ENCODE measurements at places on chromosomes 11 and 22.

GRCh38 chr11:106159836-106160235, 82.4 kb downstream of the AASDHPPT start:
- DNase-seq, result peak; percentile 6

GRCh38 chr11:71451596-71452198, 1.3 kb upstream of the NADSYN1 start:
- DNase-seq, result peak; percentile 30

DNA sequence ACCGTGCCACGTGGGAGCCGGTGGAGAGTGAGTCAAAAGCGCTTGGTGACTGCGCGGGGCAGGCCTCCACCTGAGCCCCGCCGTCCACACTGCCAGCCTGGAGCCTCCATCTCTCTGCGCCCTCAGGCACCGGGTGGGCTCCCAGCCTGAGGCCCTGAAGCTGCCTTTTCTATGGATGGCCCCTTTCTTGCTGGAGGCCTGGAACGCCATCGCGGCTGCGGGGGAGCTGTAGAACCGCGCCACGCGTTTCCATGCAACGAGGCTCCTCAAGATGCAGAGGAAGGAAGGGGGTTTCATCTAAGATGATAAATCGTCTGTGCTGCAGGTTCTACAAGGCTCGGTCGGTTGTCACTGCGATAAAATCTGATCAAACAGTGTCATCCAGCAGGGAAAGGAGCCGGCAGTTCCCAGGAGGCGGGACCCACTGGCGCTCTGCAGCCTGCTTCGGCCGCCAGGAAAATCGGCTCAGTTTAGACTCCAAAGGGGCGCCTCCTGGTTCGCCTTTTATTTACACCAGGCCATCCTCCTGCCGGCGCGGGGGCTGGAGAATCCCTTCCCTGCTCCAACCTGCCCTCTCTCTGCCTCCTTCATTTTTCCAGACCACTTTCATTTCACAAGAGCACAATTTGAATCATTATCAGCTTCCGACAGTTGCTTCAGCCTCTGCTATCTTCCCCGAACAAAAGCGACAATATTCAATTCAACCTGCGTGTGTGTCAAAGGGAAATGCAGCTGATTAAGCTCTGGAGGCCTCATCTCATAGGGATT, 624.4 kb downstream of the BRD1 start:
- DNase-seq, result no peak

DNA sequence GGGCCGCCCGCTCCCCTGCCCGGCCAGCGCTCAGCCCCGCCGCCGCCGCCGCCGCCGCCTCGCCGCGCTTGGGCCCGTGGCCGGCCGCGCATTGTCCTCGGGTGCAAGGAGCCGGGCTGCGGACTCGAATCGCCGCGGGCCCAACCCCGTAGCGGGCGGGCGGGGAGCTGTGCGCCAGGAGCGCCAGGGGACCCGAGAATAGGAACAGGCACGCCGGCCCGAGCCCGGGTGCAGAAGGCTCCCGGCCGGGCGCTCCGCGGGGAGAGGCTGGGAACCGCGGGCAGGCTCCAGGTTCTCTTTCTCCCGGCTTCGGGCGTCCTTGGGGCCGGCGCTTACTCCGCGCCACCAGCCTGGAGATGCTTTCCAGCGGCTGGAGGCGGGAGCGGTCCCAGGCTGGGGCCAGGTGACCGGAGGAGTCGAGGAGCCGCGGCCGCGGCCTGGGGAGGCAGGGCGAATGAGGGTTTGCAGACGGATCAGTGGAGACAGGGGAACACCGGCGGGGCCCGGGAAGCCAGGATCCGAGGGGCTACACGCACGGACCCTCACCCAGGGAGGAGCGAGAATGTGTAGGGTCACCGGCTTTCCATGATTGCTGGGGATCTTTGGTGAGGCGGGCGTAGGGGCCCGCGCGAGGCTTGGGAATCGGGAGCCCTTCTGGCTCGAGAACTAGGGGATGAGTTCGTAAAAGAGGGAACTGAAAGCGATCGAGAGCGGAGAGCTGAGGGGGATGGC, 726 bp downstream of the PKNOX2 start:
- DNase-seq, result no peak

DNA sequence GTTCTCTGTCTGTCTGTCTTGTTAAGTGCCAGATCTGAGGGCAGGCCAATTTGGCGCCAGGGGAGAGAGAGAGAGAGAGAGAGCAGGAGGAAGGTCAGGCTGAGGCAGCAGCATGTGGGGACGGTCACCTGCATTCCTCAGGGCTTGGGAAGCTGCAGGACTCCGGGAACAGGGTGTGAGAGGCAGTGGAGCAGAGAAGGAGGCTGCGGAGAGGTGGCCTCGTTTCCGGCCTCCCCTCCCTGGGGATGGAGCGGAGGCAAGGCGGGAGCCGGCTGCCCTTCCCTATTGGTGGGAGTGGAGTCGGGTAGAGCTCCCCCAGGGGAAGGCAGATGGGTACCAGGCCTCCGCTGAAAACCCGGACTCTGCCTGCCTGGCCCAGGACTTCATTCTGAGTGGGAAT, 9.7 kb downstream of the CLMP start:
- DNase-seq, result no peak

DNA sequence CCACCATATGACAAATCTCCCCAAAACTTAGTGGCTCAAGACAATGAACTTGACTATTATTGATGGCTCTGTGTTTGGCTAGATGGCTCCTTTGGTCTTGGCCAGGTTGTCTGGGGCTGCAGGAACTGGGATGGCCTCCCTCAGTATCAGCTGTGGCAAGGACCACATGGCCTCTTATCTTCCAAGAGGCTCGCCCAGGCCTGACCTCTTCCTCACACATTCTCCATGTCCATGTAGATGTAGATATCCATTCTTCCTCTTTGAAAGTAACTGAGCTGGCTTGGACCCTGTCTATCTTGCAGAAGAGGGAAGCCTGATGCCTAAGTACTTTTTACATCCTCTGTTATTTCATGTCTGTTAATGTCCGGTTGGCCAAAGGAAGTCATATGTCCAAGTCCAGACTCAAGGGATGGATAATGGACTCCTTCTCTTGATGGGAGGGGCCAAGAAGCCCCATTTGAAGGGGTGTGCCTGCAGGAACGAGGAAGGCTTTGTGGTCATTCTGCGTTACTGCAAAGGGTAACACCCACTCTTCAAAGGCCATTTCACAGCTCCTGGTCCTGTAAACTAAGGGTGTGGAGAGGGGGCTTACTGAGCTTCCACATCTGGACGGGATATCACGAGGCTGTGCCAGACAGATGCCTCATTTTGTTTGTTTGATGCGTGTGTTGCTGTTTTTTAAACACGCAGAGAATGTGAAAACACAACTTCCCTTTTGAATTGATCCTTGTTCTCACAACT, 87.1 kb downstream of the GRIK4 start:
- no peak for DNase-seq

DNA sequence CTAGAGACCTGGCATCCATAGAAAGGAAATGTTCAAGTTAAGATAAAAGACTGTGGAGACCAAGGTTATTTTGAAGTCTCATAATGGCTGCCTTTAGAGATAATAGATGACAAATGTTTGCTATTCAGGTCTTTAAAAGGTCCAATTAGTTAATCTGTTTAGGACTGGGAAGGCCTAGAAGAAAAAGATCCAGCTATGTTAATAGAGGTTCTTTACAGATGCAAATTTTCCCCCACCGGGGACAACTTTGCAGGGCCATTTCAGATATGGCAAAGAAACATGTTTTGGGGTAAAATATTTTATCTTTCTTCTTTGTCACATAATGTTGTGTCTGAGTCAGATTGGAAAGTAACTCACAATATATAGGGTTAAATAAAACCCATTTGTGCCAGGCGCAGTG, 3.1 kb upstream of the APOBEC3G start:
- DNase-seq, result no peak

- DNase-seq, result peak; percentile 57
These were observed 2.3 kb downstream of the SMTN start for GRCh38 chr22:31083377-31083768.

GRCh38 chr22:49724893-49725489, 102.7 kb downstream of the BRD1 start:
- peak; percentile 2 for DNase-seq

DNA sequence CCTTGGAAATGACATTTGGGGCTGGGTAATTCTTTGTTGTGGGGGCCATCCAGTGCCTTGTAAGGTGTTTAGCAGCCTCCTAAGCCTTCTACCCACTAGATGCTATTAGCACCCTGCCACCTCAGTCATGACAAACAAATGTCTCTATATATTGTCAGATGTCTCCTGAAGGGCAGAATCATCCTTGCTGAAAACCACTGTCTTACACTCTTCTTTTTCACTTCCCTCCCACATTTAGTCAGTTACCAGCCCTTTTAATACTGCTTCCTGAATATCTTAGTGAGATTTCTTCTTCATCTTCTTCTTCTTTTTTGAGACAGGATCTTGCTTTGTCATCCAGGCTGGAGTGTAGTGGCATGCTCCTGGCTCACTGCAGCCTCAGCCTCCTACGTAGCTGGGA, 33.1 kb downstream of the TNRC6B start:
- no peak for DNase-seq

GRCh38 chr11:567011-567628, 6.3 kb downstream of the RASSF7 start:
- no peak for DNase-seq

- DNase-seq, result no peak
These were observed 30.6 kb downstream of the MCHR1 start for GRCh38 chr22:40709752-40710413.

DNA sequence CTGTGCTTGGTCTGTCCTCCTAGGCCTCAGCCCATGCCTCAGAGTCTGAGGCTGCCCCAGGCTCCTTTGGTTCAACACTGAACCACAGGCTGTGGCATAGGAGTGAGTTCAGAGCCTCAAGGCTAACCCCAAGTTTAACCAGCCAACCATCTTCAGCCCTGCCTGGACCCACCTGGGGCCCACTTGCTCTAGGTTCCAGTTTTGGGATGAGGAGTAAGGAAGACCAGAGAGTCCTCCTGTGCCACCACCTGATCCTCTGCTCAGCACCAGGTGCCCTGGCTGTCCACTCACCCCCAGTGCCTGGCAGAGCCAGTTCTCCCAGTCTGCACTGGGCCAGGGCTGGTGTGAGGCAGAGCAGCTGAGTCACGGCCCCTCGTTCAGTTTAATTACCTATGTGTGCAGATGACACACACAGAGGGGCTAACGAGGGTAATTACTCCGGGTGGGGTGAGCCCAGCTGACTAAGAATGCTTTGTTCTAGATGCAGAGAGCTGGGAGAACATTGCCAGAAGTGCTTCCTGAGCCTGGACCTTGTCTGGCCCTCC, 12.0 kb upstream of the TMPRSS13 start:
- DNase-seq, result peak; percentile 78

GRCh38 chr11:119676461-119677020, 52.5 kb downstream of the NECTIN1 start:
- peak; percentile 20 for DNase-seq

DNA sequence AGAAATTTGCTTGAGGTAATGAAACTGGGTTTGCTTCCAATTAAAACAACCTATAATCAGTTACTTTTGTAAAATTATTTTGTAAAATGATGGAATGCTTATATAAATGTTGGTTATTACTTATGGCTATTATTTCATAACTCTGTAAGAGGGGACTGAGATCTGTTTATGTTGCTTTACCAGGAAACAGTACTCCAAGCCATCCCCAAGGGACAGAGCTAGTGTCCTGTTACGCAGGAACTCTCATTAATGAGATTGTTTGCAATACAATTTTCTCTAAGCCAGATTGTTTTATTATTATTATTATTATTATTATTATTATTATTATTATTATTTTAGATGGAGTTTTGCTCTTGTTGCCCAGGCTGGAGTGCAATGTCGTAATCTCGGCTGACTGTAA, 2.3 kb upstream of the NOX4 start:
- DNase-seq, result no peak

DNA sequence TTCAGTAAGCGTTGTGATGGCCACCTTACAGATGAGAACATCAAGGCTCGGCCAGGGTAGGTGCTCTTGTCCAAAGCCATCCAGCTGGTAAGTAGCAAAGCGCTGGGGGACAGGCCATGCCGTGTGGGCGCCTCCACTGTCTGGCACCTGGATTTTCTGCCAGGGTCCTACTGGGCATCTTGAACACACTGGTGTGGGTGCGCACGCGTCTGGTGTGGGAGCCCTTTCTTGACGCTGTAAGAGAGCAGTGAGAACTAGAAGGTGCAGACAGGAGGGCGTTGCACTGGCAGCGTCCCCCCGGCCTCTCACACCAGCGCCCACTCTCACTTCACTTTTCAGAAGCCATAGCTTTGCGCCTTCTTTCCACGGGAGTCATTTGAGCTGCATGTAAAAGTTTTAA, 296.6 kb downstream of the TBC1D22A start:
- no peak for DNase-seq

- peak; percentile 81 for DNase-seq
These were observed 22.8 kb downstream of the ARRB1 start for GRCh38 chr11:75328426-75329277.

DNA sequence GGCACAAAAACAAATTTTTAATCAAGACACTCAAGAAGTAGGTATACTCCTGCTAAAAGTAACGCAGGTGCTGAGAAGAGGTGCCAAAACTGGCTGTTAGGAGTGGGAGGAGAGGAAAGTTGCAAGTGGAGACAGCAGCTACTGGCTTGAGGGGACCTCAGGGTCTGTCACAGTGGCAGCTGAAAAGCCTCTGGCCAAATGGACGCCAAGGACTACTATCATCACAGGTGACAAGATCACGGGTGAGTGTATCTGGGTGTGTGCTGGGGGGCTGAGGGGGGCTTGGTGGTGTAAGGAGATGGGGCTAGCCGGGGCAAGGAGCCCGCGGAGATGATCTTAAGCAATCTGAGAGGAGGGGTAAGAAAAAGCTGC, 687 bp downstream of the ZNF202 start:
- no peak for DNase-seq

DNA sequence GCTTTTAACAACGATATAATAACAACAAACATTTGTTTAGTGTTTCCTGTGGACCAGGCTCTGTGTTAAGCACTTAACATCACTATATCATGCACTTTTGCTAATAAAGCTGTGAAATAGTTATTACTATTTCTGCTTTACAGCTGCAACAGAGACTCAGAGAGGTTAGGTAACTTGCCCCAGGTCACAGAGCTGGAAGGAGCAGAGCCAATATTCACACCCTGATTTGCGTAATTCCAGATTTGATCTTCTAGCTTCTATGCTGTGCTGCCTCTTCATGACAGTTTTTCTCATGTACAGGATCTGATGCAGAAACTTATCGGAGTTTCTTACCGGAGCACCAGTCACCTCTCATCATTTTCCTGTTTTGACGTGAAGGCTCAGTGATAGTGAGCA, 33.6 kb upstream of the EHF start:
- DNase-seq, result no peak

- no peak for DNase-seq
These were observed 882 bp upstream of the GLYATL2 start for GRCh38 chr11:58845386-58845785.

DNA sequence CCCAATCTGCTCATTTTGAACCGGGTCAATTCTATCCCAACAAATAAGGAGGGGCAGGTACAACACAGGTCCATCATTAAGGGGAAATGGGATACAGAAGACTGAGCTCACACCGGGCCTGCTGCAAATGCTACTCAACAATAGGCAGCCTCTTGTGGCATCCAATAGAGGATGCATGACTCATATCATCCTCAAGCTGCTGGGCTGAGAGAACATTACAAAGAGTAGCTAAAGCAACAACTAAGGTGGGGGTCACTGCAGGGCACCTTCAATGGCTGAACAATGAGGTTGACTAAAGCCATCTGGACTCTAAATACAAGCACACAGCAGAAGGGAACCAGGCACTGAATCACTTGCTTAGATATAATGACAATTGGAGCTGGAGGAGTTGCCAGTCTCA, 130.1 kb upstream of the SYN3 start:
- peak; percentile 33 for DNase-seq

GRCh38 chr11:26950260-26950719, 43.6 kb upstream of the FIBIN start:
- peak; percentile 61 for DNase-seq

- DNase-seq, result no peak
These were observed at the start of gene OR8D1 for GRCh38 chr11:124313849-124314248. Gene OR8D1 (minus strand): TSS chr11:124313949. CDS start chr11:124310766, 3,183 bp downstream.

- DNase-seq, result peak; percentile 22
These were observed 680.3 kb downstream of the NTM start for GRCh38 chr11:132050577-132051165.

All from renal cortical epithelial cell (primary cell).